ENCODE measurements at places on chromosomes 2 and 18.

DNA sequence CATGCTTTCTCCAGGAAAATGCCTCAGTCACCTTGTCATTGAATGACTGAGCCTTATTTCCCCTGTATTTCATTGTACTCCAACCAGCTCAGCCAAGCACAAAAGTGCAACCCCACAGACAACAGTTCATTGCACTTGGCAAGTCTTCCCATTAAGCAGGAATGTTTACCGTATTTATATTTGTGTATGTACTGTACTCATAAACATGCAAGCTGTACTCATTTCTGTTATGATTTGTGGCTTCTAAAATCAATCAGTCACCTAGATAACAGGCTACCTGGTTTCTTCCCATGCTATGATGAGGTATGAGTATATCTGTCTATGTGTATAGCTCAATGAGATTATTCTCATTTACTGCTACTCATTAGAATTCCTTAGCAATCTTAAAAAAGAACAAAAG is 505.5 kb upstream of the FAM98A start:
- DNase-seq, result no peak

DNA sequence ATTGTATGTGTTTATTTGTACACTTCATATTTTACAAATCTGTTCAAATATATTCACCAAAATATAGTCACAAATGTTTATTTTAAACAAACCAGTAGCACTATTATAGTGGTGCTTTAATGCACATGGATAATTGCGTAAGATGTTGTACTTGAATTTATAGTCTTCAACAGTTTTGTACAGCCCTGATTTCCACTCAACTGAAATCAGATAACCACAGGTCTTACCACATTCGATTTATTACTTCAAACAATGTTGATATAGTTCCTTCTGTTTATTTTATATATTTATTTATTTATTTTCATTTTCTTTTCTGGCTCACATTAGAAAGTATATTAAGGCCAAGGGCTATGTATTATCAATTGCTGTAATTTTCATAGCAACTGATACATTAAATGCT is 99.4 kb upstream of the ZNF804A start:
- no peak for DNase-seq

GRCh38 chr2:238865015-238865719 is 17.3 kb downstream of the TWIST2 start:
- DNase-seq, result no peak

GRCh38 chr2:19033240-19033639 is 325.2 kb downstream of the OSR1 start:
- DNase-seq, result no peak

GRCh38 chr18:11998193-11998592 is 16.9 kb downstream of the IMPA2 start:
- DNase-seq, result no peak

DNA sequence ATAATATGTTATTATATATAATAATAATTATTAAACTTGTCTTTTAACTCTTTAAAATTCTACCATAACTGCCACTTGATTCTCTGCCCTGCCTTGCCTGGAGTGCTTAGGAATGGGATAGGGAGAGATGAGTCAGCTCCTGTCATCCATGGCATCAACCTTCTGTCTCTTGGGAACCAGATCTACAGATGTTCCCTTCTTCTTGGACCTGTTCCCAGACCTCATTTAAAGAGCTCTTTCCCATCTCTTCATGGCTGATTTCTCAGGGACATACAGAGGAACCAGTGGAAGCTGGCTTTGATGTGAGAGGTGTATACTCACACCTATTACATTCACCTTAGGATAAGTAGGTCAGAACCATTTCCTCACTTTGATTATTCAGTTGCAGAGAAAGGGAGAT is 155.3 kb upstream of the MYO3B start:
- no peak for DNase-seq

- no peak for DNase-seq
These were observed 76.2 kb downstream of the CDK15 start for GRCh38 chr2:201882353-201883090.

GRCh38 chr2:176193048-176193447 is 4.6 kb downstream of the HOXD1 start:
- DNase-seq, result no peak

- no peak for DNase-seq
These were observed 119.5 kb downstream of the SMAD7 start for GRCh38 chr18:48831113-48831759.

- no peak for DNase-seq
These were observed 87.3 kb downstream of the LRRTM4 start for GRCh38 chr2:77434880-77435279.

- DNase-seq, result no peak
These were observed 405.5 kb upstream of the VWC2L start for GRCh38 chr2:214005337-214005736.

DNA sequence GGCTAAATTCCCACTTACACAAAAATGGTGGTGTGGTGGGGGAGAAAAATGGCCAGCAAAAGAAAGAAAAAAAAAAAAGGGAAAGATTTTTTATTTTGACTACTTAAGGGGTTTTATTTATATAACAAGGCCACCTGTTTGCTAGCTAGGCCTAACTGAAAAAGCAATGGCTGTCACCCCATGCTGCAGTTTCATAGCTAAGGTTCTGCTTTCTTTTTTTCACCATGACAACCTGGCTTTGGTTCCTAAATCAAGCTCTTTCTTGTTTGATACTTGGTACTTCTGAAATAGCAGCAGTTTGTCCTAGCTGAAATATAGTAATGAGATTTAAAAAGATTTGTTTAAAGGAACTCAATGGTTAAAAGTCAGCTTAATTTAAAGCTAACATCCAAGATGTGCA is 433.2 kb upstream of the MEX3C start:
- DNase-seq, result no peak

DNA sequence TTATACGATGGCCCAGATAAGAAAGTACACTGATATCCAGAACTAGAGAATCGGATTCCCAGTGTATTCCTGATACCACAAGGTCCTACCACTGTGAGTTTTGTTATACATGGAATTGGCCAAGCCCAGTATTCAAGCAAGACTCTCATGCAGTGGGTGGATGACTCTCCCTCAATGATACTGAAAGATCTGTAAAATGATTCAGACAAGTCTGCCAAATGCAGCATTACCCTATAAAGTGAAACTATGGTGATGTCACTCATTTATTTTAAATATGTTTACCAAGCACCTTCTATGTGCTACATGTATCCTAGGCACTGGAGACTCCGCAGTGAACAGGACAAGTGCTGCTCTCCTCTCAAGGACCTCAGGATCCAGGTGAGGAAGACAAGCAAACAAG is 22.6 kb downstream of the MYO5B start:
- DNase-seq, result no peak

Data from stimulated activated naive CD4-positive, alpha-beta T cell treated with Interleukin-2 at 50 U/mL for 16 hours (primary cell).